Kidney epithelial cell (primary cell): ENCODE measurements at places on chromosomes 11 and 22.

DNA sequence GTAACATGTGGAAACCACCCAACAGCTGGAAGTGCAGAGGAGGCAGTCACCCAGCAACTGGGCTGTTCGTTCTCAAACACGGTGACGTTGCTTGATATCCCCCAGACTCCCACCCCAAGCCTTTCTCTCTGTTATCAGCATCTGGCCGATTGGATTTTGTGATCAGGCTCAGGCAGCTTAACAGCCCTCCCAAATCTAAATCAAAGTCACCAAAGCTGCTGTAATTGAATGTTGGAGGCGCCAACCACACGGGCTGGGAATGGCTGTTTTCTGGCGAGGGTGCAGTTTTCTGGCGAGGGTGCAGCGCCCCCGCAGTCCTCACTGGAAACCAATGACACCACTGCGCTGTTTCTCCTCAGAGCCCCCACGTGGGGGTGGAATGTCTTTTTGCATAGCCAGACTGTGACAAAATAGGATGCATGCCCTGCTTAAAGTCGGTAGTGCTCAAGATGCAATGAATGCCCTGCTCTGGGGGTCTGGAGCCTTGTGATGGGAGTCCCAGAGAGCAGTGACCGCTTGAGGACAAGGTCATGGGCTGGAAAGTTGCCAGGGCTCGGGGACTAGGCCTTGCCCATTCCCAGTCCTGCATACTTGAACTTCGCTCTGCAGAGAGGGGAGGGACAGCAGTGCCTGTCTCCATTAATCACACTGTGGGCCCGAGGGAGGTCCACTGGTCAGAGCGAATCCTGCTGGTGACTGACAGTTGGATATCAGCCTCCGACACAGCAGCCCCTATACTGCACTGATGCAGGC, 105.3 kb downstream of the MORC2 start:
- no peak for DNase-seq

GRCh38 chr22:29346659-29347058, 31.2 kb upstream of the RASL10A start:
- no peak for DNase-seq

DNA sequence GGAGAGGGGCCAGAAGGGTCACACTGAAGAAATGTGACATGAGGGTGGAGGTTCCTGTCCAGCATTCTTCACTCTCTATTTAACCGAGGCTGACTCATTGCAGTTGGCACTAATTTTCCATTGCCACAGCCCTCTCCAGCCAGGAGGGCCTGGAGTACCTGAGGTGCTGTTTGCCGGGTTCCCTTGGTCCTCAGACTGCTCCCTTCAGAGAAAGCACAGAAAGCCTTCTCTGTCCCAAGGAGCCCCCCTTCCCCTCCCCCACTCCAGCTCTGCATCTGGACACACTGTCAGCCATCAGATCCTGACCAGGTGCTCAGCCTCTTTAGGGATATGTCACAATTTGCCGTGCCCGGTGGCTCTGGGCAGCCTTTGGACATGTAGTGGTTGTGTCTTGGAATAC, 3.2 kb upstream of the C11orf91 start:
- DNase-seq: no peak

- no peak for DNase-seq
Observed at GRCh38 chr11:117535850-117536411, 208.3 kb downstream of the CEP164 start.

DNA sequence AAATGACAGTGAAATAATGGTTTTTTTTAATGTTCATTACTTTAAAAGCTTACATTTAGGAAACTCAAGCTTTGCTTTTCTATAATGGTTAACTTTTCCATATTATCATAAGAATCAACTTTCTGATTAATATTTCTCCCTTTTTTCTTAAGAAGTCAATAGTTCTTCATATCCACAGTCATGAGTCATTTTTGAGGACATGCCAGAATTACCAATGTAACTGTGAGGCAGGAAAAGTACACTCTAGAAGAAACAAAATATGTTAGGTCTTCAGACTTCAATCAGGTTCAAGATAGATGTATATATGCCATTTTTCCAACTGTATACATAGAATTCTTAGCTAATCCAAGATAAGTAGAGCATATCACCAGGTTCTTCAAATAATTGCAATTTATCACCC, 10.9 kb downstream of the MS4A6A start:
- no peak for DNase-seq

- DNase-seq: no peak
Observed at GRCh38 chr22:17832665-17833064, 58.4 kb upstream of the BID start.

DNA sequence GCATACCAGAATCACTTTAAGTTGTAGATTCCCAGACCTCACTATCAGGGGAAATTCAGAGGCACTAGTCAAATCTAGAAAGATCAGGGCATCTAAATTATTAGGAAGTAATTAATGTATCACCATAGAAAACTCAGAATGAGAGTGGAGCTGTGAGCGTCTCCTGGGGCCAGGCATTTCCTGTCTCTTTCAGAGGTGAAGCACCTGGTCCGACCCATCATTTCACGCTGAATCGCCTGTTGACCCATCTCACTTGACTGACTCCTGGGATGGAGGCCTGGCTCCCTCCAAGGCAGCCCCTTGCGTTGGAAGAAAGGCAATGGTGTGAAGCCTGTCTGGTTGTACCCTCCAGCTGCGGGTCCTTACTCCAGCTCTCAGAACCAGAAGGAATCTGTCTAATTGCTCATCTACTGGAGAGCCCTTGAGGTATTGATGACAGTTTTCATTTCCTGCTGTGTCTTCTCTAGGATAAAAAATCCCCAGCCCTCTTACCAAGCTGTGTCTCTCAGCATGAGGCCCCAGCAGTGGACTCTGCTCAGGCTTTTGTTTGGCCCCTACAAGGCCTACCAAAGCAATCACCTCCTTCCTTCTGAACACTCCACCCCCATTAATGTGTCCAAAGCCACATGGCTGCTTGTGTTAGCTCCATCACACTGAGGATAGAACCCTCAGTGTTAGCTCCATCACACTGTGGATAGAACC, 93.2 kb upstream of the SYT13 start:
- no peak for DNase-seq

DNA sequence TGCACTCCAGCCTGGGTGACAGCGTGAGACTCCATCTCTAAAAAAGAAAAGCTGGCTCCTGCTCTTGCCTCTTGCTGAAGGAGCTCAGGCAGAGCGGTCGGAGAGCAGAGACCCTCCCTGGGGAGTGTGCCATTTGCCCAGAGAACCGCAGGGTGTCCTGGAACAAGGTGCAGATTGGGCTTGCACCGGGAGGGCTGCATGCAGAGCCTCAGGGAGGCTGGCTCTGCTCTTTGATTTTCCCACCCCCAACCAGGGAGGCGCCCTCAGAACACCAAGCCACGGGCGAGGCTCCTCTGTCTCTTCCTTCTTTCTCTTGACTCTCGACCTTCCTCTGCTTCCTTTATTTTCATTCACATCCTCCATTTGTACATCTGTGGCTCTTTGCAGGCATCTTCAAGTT, 889.1 kb downstream of the OPCML start:
- DNase-seq: no peak

- no peak for DNase-seq
Observed at GRCh38 chr11:72373163-72373562, 61.2 kb downstream of the CLPB start.

DNA sequence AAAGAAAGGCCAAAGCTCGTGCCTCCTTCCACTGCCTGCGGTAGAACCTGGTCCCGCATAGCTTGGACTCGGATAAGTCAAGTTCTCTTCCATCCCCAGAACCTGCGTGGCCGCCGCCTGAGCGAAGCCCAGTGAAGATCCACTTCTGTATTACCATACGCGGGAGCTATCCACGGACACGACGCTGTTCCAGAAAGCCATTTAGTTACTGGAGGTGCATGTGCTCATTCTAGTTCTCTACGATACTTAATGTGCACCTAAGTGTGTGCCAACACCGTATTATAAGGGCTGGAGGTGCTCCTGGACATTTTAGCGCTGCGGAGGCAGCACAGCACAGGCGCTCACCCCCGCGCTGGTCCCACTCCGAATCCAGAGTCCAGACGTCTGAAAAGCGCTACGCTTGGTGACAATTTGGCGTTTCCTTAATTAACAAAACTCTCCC, 1.4 kb downstream of the WT1 start:
- no peak for DNase-seq

DNA sequence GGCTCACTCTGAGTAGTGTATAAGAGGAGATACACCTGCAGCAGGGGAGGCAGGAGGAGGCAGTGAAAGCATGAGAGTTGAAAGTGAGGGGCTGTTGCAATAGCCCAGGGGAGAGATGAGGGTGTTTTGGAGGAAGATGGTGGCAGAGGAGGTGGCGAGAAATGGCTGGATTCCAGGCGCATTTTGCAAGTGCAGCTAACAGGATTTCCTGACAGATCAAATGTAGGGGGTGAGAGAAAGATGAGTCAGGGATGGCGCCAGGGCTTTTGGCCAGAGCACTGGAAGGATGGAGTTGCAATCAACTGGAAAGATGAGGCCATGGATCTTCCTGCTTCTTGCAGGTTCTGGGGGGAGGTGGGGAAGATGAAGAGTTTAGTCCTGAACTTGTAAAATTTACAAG, 16.8 kb upstream of the TSPAN18 start:
- no peak for DNase-seq

DNA sequence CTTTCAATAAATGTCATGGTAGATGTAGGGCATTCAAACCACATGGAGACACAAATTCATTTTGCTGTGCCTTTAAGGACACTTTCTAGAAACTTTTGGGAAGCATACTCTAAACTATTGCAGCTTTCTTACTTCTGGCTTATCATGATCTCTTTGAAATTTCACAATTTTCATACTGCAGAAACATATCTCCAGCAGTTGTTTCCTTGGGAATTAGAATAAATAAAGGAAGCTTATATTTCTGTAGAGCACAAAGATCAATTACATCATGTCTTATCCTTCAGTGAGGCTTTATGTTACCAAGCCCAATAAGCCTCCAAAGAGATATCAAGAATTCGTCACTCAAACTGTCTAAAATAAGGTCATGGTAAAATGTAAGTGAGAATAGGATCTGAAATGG, 74.5 kb upstream of the RAB38 start:
- no peak for DNase-seq

GRCh38 chr11:24198481-24198880, 298.4 kb upstream of the LUZP2 start:
- DNase-seq: no peak

DNA sequence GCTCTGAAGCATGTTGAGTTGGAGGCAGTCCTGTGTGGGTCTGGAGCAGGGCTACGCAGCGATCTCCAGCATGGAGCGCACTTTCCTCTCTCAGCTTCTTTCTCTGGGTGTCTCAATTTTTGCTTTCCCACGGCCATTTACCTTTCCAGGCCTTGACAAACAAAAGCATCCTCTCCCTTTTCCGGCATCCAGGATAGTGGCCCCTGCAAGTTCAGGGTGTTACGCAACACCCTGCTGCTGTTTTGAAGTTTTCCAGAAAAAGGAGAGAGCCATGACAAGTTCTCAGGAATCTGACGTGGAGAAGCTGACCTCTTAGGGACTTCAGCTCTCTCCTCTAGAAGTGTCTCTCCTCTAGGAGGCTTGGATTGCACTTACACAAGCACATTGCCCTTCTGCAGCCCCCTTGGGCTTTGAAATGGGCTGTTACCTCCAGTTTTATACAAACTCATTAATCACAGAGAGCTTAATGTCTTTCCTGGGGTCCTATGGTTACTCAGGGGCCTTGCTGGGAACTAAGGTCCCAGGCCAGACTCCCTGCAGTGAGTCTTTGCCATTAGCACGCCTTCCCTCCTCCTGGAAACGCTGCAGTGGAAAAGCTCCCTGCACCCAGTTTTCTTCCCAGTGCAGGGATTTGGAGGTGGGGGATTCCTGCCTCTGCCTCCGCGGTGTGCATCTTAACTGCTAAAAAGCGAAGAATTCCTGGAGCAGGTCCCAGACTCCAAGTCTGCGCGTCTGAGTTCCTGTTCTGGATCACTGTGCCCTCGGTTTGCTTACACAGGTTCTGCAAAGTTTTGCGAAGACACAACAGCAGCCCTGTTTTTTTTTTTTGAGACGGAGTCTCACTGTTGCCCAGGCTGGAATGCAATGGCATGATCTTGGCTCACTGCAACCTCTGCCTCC, 80.4 kb downstream of the BARX2 start:
- no peak for DNase-seq

GRCh38 chr11:1760351-1761109, 3.2 kb downstream of the CTSD start:
- DNase-seq: no peak

DNA sequence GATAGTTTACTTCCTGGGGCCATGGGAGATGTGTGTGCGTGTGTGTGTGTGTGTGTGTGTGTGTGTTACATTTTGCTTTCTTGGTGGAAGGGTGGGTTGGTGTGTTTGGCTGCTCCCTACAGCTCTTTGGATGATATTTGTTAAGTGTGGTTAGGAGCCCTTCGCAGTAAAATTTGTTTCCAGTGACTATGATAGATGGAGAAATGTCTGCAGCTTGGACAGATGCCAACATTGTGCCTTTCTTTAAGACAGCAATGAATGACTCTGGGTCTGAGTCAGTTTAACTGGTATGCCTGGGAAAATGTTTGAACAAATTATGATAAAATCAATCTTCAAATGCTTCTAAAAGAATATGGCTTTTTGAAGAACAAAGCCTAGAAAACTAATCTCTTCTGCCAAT, 102.7 kb upstream of the TRPC6 start:
- peak; percentile 50 for DNase-seq

- no peak for DNase-seq
Observed at GRCh38 chr11:23099256-23099655, 239.0 kb upstream of the CCDC179 start.

DNA sequence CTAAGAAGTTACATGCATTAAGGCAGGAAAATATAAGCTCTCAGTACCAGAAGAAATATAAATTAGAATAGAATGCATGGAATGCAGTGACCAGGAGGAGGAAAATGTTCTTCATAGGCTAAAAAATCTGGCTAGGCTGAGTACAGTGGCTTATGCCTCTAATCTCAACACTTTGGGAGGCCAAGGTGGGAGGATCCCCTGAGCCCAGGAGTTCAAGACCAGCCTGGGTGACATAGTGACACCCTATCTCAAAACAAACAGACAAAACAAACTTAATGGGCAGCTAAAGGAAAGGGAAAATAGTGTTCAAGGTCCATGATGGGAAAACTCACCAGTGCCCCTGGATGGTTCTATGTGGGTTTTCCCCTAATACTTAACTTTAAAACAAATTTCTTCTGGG, 78.3 kb upstream of the RASSF10 start:
- no peak for DNase-seq

GRCh38 chr11:70432580-70432979, 34.3 kb downstream of the CTTN start:
- no peak for DNase-seq

GRCh38 chr11:120511820-120512738, 531 bp downstream of the GRIK4 start:
- DNase-seq: no peak

GRCh38 chr11:66361502-66361941, 10.0 kb downstream of the SLC29A2 start:
- DNase-seq: no peak

GRCh38 chr11:66484806-66485380, 4.7 kb downstream of the DPP3 start:
- no peak for DNase-seq

- no peak for DNase-seq
Observed at GRCh38 chr11:71213696-71214552, 38.5 kb downstream of the SHANK2 start.

DNA sequence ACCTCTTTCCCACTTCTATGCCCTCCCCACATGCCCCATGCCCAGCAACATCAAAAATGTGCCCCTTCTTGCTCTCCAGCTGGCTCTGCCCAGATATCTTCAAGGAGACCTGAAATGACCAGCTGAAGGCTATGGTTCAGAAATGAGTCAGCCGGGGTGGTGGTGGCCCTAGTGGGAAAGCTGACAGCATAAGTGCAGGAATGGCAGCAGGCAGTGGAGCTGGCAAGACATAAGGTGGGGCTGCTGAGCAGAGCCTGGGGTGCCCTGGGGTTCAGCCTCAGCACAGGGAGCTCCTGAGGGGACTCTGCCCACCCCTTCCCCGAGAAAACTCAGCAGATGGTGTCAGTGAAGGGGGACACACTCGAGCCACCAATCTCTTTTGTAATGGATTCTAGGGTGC, 593.4 kb downstream of the BUD13 start:
- DNase-seq: no peak
